ENCODE measurements at places on chromosomes 12 and 14.

- no peak for DNase-seq
These were observed 10.4 kb upstream of the TMEM260 start for GRCh38 chr14:56569174-56569573.

GRCh38 chr12:15977999-15978951 is 67.1 kb downstream of the DERA start:
- no peak for DNase-seq

DNA sequence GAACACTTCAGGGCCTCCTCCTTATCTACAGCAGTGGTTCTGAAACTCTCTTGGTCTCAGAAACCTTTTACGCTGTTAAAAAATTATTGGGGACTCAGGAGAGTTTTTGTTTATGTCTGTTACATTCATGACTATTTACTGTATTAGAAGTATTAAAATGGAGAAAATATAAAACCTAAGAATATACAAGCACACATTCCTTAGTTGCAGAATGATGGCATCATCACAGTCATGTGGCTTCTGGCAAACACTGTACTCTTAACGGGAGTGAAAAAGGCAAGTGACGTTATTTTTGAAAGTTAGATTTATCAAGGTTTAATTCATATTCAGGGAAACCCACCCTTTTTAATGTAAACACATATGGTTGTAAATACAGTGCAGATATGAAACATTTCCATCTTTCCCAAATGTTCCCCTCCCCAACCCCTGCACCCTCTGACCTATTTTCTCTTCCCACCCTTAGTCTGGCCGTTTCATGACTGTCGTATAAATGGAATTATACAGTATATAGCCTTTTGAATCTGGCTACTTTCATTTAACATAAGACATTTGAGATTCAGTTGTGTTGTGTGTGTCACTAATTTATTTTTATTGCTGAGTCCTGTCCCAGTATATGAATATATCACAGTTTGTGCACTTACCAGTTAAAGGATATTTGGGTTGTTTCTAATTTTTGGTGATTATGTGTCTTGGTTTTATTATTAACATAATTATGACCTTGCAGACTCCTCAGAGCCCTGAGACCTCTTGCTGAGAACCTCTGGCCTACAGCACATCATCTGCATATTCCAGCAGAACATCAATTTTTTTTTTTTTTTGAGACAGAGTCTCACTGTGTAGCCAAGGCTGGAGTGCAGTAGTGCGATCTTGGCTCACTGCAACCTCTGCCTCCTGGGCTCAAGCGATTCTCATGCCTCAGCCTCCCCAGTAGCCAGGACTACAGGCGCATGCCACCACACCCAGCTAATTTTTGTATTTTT is 457.0 kb downstream of the PCNX1 start:
- DNase-seq = no peak

DNA sequence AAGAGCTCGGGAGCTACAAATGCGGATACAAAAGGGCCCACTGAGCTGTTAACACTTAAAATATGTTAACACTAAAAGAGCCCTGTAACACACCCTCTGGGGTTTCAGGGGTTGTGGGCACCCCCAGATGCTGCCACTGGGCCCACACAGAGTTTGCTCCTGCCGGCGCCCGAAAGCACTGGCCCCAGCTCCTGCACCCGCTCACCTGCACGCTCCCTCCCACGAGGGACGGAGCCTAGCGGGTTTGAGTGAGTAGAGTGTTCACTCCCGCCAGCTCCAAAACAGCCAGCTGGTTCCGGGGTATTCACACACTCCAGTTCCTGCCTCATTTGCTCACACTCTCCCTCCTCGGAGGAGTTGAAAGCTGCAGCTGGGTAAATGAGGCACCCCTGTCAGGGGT is 357.7 kb downstream of the ETNK1 start:
- no peak for DNase-seq

GRCh38 chr14:36451310-36452065 is 68.5 kb downstream of the NKX2-1 start:
- no peak for DNase-seq

DNA sequence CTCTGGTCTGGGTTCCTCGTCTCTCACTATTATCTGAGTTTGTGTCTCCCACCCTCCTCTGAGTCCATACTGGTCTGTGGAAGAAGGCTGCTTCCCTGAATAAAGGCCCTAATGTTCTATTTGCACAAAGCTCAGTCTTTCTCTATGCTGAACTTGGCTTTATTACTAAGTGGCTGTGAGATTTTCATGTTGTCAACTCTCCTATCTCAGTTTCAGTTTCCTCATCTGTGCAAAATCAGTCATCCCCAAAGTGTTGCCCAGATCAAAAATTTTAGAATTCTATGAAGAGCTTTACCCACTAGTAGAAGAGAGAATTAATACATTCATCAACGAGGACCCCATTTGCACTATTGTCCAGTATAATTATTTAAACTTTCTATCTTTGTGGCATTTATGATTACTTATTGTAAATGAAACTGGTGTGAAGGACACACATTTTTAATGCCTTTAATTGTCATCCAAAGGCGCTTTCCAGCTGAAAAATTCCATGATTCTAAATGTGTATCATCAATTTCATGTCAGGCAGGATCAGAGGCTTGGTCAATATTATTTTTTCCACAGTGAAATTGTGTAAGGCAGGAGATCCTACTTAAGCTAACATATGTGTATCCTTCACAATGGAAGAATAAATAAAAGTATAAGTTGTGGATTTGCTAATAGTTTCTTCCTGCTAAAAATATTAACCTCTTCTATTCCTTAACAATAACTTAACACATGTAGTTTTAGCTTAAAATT is 79.1 kb upstream of the EEA1 start:
- DNase-seq = no peak

- no peak for DNase-seq
These were observed 16.7 kb upstream of the FAIM2 start for GRCh38 chr12:49920241-49920914.

GRCh38 chr12:124861898-124862676 is 1.6 kb downstream of the SCARB1 start:
- no peak for DNase-seq

GRCh38 chr14:54617467-54617866 is 50.5 kb downstream of the SAMD4A start:
- DNase-seq = no peak

GRCh38 chr14:61003571-61003970 is 22.5 kb downstream of the SLC38A6 start:
- DNase-seq = no peak

- no peak for DNase-seq
These were observed 256.9 kb downstream of the RAD51B start for GRCh38 chr14:68076451-68076850.

- DNase-seq = no peak
These were observed 107.3 kb downstream of the CRADD start for GRCh38 chr12:93784339-93785086.

- DNase-seq = peak; percentile 90
These were observed 1.8 kb upstream of the NAB2 start for GRCh38 chr12:57087010-57087690.

DNA sequence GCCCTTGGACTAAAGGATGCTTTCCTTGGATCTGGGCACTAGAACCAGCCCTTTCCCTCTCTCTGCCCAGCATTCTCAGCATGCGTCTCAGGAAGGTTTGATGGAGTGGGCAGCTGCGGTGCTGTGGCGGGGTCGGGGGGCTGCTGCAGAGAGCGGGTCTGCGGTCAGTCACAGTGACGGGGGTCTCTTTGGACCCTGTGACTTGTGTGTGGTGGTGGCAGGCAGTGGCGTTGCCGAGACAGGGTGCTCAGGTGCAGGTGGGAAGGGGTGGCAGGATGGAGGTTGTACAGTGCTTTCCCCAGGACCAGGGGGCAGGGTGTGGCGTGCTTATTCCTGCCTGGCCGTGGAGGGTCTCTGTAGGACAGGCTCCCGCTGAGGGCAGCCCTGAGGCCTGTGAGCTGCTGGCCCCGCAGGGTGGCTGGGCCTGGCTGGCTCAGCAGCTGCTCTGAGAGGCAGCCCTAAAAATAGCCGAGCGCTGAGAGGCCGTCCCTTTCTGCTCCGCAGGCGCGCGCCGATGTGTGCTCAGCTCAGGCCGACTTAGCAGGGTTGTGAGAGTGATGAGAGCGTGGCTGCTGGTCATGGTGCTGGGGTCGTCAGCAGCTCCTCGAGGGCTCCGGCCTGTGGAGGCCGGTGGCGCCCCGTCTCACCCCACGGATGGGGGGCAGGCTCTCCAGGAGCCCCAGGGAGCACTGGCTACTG is 9.7 kb downstream of the PACS2 start:
- no peak for DNase-seq

- DNase-seq = no peak
These were observed 12.0 kb downstream of the KRT5 start for GRCh38 chr12:52508211-52508610.

GRCh38 chr12:30120522-30120921 is 336.8 kb upstream of the TMTC1 start:
- DNase-seq = no peak

DNA sequence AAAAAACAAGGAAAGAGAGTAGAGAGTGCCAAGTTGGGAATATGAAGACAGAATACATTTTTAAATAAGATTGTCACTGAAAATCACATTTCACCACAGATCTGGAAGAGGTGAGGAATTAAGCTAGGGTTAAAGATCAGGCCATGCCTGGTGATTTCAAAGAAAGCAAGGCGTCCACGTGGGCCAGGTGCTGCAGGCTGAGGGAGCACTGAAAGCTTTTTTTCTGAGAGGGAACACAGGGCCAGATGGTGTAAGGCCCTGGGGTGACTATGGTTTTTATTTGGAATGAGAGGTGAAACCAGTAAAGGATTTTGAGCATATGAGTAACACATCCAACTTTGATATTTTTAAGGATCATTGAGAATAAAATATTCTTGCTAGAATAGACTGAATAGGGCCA is 20.9 kb downstream of the SYT1 start:
- no peak for DNase-seq

DNA sequence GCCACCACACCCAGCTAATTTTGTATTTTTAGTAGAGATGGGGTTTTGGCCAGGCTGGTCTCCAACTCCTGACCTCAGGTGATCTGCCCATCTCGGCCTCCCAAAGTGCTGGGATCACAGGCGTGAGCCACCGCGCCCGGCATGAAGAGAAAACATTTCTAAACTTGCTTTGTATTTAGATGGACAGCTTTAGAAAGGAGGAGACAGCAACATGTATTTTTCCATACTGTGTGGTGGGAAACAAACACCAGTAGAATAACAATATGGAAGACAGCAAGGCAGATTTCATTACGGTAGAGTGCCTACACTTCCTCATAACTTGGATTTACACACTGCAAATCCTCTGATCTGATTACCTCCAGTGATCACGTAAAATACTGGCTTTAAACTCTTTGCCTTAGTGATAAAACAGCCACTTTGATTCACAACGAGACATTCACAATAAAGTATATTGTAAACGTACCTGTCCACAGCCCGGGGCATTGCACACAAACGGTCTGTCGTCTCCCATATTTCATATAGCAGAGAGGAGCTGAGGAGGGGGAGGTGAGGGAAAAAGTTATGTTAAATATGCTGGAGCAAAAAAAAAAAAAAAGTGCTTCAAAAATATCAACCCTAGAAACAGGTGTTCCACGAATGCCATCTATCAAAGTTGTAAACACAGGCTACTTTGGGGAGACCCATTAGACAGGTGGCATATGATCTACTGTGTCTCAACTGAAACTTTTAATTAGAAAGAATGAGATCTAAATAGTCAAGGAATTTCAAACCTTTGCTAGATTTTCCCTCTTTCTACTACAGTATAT is 25.5 kb downstream of the ATF7 start:
- DNase-seq = no peak

GRCh38 chr12:20946732-20947131 is 136.2 kb downstream of the SLCO1B3 start:
- DNase-seq = no peak

DNA sequence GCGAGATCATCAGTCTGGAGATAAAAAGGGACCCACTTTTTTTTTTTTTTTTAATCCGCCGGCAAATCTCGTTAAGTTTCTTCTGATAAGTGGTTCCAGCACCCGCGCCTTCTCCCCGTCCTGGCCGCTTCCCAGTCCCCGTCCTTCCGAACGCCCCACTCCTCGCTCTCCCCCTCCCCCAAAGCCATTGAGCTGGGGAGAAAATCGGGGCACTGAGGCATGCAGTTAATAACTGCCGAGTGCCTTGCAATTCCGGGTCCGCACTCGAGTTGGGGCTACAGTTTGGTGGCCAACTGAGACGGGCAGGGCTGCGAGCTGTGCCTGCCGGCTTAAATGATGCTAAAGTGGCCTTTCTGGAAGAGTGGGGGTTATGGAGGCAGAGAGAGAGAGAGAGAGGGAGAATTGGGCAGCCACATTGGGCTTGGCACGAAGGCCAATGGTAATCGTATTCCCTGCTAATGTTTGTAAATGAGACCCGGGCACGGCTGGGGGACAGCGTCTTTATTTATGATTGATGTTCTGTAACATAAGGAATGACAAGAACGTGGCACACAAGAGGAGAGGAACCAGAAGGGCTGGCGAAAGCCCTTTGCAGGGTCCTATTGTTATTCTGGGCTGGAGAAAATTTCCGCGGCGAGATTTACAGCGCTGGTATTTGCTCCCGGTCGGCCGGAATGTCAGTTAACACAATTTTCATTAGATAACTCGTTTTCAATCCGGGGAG is 115.4 kb upstream of the MYL2 start:
- no peak for DNase-seq

GRCh38 chr14:31232081-31232480 is 24.5 kb upstream of the HECTD1 start:
- DNase-seq = no peak

DNA sequence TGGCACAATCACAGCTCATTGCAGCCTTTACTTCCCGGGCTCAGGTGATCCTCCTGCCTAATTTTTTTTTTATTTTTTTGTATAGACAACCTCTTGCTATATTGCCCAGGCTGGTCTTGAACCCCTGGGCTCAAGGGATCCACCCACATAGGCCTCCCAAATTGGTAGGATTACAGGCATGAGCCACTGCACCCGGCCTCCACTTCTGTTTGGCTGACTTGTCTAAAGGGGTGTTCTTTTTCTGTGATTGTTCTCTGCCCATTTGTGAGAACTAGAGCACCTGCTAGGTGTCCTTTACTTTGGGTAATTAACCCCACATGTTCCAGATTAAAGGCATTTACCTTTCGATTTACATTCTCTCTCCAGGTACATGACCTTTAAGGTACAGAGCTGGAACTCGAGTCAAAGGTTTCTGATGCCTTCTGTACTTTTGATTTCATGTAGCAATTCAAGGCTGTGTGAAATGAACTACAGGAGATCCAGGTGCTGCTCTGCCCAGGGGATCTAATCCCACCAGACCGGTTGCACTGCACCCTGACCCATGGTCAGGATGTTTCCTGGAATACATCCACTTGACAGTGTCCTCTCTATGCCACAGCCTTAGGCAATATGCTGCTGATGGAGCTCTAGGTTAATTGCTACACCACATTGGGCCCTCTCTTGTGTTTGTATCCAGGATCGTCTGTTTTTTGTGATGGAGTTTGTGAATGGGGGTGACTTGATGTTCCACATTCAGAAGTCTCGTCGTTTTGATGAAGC is 163.6 kb downstream of the PRKCH start:
- DNase-seq = no peak
